T-helper 22 cell (primary cell): ENCODE measurements at places on chromosomes 7 and 10.

DNA sequence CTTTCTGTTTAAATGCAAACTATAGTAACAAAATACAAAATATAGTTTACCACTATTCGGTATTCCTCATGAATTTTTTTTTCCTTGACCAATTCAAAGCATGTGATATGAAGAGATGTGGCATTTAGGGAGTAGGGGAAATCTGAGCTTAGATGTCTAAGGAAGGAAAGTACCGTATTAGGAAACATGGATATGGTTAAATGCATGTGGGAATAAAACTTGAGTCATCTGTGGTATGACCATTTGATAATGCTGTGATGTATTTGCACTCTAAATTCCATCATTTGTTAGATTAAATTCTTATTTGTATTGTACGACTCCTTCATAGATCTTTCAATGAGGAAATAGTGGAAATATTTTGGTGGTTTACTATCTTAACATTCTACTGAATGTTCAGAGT is 19.7 kb downstream of the AHR start:
- DNase-seq, result no peak

DNA sequence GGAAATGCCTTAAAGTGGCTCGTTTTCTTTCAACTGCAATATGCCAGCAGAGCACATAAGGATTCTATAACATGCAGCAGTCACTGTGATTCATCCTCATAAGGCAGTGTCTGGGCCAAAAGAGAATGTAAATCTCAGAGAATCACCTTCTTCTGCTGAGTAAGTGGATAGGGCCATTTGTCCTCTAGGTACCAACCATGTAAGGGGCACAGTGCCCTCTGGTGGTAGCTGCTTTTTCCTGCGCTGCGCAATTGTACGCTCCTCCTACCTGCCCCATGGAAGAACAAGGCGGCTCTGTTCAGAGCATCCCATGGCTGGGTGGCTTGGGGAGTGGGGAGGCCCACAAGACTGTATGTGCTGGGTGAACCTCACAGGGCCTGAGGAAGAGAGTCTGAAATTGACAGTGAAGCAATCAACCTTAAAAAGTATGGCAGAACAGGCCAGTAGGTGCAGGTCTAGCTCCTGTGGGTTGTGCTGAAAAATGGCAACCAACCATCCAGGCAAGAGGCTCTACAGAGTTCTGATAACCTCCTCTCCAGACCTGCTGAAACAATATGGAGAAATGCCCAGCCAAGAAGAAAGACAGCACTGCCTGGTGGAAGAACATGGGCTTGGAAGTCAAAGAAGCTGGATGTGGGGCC is 78.6 kb upstream of the C10orf90 start:
- no peak for DNase-seq

DNA sequence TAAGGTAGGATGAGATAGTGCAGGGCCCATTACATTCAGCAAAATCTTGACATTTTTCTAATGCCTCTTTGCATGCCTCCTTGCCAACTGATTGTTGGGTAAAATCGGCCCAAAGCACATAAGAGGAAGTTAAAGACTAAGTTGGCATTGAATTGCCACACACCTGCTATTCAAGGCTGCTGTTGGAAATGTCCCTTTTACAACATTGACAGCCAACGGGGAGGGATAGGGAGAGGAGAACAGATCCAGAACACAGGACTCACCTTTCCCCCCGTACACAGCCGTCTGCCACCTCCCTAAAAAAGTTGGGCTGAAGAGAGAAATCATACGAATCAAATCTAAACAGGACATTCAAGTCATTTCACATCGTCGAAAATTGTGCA is 695 bp downstream of the FAM237B start:
- no peak for DNase-seq

- DNase-seq, result no peak
Observed at GRCh38 chr7:84049071-84049836, 145.3 kb downstream of the SEMA3A start.

DNA sequence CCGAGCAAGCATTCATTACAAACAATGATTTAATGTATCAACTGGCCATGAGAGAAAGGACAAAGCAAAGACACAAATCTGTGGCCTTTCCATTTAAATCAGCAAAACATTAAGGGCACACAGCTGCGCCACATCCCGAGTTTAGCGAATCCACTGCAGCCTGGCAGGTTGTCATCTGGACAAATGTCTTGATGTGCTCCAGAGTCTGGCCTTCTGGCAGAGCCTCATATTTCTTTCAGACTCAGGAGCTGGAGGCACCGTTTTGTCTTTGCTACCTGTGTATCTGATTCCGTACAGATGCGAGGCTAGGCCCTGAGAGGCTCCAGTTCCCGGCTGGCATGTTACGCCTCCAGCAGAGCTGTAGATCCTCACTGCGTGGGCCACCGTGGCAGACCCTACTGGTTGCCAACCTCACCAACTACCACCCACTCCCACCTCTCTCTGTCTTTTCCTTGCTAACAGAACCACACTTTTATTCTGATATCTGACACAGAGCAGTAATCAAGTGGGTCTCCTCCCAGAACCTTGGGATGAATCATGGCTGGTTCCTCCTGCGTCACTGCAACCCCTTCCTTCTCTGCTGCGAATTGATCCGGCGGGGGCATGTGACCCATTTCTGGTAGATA is 40.9 kb upstream of the EFCAB10 start:
- DNase-seq, result no peak

DNA sequence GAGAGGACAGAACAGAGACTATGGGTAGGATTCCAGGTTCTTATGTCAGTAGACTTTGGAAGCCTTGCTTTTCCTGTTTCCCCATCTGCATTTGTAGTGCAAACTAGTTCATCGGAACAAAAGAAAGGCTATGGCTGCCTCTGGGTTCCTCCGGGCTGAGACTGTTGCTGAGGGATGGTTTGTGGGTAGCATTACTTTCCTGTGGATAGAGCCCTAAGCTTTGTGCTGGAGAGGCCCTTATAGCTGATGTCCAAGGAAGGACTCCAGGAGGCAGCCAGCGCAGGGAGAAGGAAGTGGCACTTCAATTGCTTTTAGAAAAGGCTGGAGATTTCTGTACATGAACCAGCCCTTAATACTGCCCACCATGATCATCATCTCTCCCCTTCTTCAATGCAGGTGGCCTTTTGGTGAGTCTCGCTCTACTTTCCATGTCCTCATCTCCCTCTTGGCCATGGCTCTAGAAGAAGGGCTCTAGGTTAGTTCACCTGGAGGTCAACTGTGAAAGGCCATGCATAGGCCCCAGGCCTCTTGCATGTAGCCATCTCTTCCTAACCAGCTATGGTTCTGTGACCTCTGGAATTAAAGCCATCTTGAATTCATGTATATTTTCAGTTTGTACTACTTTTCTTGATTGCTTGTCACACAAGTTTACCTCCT is 15.4 kb downstream of the MXI1 start:
- DNase-seq, result no peak

DNA sequence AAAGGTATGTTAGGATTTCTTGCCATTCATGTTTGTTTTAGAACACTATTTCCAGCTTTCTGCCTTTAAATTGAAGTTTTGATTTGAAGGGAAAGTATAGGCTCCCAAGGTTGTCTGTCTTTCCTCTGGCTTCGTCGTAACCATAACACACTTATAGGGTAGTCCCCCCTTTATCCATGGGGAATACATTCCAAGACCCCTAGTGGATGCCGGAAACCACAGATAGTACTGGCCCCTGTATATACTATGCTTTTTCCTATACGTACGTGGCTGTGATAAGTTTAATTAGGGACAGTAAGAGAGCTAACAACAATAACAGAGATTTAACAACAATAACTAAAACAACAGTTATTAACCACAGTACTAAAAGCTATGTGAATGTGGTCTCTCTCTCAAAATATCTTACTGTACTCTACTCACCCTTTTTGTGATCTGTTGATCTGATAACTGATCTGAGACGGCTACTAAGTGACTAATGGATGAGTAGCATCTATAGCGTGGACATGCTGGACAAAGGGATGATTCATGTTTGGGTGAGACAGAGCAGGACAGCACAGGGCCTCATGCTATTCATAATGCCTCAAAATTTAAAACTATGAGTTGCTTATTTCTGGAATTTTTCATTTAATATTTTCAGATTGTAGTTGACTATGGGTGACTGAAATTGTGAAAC is 273.1 kb downstream of the AUTS2 start:
- DNase-seq, result no peak

DNA sequence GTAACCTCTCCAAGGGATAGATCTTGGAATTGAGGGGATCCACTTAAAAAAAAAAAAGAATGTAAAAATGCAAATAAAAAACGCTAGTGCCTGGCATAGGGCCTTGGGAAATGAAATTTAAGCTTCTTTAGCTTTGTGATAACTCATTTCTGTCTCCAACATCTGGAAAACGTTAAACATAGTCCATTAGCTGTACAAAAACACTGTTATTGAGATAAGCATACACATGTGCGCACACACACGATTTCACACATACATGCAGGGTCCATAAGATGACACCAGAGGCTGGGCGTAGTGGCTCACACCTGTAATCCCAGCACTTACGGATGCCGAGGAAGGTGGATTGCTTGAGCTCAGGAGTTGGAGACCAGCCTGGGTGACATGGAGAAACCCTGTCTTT is 13.7 kb upstream of the CUL2 start:
- DNase-seq, result no peak
